ENCODE measurements at places on chromosomes 12 and 14.
A peak's percentile ranks its signal among the peaks of the same experiment; 100 is the strongest.

DNA sequence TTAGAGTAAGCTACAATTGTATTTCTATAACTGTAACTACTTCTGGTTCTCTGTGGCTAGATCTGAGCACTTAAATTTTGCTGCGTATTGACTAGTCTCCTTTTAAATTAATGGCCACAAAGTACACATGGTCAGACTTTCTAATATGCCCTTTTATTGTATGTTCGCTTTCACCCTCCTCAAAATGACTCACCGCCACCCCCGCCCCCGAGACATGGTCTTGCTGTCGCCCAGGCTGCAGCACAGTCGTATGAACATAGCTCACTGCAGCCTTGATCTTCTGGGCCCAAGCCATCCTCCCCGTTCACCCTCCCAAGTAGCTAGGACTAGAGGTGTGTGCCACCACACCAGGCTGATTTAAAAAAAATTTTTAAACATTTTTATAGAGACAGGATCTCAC is 11.8 kb downstream of the MTERF2 start:
- no peak for DNase-seq

DNA sequence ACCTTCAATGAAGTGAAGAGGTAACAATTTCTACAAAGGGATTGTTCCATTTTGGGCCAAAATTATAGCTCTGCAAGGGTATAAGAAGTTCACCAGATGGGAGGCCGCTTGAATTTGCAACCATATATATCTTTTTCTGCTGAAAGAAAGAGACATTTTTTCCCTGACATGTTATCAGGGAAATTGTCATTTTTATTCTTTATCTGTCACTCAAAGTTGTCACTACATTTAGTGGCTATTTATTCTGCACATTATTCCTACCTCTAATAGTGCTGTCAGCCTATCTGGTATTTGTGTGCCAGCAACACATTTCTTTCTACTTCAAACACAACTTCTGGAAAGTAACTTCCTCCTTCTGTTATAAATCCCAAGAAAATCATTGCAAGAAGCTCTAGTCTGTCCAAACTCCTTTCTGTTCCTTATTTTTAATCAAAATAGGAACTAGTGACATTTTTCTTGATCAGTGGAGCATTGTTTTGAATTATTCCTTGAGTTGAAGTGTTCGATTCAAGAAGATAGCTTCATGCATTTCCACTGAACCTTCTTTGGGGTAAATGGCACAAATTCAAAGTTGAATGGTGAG is 137.9 kb upstream of the ATP2B1 start:
- peak; percentile 89 for DNase-seq

DNA sequence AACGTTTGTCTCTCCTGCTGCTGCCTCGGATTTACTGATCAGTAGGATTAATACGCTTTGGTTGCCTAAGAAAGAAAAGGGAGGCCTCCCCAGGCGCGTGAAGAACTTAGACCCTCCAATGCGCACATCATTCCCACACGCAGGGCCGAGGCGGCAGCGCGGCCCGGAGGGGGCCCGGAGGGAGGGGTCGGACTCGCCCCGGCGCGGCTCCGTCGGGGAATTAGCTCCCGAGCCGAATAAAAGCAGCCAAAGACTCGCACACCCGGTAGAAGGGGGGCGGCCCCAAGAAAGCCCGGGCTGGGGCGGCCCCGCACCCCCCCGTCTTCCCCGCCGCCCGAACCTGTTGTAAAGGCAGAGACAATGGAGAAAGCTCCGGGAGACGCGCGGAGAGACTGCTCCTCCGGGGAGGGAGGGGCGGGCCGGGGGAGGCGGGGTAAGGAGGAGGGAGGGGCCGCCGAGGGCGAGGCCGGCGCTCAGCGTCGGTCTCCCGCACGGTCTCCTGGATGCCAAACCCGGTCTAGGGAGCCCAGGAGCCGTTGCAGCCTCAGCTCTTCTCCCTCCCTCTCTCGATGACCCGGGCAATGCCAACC is at the start of gene NELL2:
TSS of gene NELL2 (minus strand) at position 362 of the 590 bp plus-strand sequence. CDS start 446 bp downstream, outside the sequence.
- no peak for DNase-seq

DNA sequence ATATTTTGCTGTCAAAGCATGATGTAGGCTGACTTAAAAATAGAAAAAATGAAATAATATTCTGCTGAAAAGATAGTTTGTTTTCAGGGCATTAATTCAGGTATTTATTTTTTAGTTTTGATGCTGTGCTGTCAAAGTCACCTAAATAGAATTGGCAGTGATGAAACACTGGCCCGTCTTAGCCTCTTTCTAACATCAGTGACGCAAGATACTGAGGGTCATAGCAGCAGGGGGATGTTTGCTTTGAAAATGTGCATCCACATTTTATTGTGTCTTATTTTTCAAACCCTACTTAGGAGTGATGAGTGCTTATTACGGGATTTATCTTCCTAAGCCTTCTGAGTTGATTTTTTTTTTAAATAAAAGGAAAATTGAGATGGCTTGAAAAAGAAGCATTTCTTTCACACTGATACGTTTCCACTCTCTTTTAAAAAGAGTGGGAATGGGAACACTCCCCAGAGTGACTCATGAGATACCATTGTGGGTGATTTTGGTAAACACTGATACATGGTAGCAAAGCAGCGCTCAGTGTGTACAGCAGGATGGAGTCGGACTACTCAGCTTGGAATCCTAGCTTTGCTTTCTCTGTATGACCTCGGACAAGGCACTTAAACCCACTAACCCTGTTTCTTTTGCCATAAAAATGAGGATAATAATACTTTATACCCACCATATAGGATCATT is 290.8 kb downstream of the ERC1 start:
- DNase-seq: no peak

DNA sequence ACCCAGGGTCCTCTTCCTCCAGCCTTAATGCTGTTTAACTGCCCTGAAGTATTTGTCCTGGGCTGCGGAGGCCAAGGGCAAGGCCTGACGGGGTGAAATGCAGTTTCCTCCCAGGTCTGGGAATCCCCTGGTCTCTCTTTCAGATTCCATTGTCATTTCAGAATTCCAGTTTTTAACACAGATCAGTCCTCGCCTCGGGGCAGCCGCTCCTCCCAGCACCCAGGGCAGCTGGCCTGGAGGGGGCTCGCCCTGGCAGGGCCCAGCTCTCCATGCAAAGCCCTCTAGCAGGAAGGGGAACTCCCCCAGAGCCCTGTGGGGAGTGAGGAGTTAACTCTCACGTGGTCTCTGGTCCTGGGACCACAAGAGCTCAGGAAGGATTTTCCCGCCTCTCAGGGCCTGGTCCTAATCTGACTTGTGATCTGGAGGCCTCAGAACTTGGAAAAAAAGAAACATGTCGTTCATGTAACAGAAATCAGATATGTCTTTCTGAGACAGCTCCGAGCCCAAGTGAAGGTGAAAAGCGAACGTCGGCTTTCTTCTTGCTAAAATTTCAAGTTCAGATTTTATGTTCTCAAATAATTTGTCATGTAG is 265.6 kb upstream of the SFSWAP start:
- DNase-seq: no peak

GRCh38 chr14:73968885-73969284 is 18.8 kb downstream of the COQ6 start:
- no peak for DNase-seq

GRCh38 chr14:106315436-106315835 is 789.1 kb downstream of the TMEM121 start:
- no peak for DNase-seq

- DNase-seq: peak; percentile 8
Measured at GRCh38 chr14:24965934-24966578, 83.9 kb downstream of the STXBP6 start.

GRCh38 chr12:62578726-62579125 is 112.1 kb downstream of the MON2 start:
- no peak for DNase-seq

DNA sequence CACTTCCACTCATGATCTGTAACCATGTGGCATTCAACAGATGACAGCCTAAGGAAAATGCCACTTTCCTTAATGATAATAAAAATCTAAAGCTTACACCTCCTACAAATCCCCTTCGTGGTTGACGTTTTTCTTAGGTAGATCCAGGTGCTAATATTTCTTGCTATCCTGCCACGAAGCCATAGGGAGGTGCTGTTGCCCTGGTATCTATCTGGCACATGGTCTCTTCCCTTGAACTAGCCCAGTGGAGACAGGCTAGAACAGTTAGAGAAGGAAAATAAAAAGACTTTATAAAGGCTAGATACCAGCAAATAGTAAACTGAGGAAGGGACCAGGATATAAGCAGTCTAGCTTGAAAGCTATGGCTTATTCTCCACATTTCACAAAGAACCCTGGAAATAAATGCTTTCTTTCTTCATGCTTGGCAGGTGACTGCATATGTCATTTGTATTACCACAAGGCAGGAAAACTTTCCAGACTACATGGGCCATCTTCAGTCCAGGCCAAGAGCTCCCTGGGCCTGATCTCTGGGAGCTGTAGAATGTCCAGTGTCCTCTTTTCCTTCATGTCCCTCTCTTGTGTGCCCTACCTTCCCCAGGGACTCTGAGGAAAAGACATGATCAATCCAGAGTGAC is 15.3 kb downstream of the SPIC start:
- no peak for DNase-seq

GRCh38 chr12:54585243-54585642 is 3.2 kb downstream of the PPP1R1A start:
- no peak for DNase-seq

DNA sequence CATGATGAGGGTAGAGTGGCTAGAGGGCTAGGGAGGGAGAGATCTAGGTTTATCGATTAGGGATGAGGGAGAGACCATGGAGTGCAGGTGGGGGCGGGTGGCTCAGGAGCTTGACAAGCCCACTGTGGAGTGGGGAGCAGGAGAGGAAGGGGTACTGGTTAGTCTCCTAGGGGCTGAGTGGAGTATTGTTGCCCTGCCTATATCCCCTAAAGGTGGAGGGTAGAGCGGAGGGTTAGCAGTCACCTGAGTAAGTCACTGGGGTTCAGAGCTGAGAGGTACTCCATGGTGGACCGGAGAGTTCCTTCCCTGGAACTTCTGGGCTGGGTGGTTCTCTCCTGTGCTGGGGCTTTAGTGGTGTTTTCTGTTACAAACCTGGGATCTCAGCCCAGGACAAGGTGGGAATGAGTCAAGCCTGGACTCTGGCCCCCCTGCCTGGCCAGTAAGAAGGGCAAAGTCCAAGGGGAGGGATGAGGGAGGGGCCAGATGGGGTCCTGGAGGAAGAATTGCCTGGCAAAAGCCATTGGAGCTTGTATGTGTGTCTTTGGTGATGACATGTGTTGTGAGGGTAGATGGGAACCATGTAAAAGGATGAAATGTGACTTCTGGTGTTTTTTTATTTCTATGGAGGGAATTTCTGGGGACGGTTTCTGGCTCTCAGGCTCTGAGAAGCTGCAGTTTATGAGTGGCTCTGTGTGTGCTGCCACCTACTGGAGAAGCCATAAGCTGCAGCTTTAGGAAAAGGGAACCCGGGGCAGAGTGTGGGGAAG is at the start of gene CIDEB:
TSS of gene CIDEB (minus strand) at position 403 of the 767 bp plus-strand sequence. CDS start at position 284, 119 bp downstream.
- DNase-seq: peak; percentile 84

GRCh38 chr14:73047808-73048207 is 10.5 kb upstream of the RBM25 start:
- no peak for DNase-seq

- no peak for DNase-seq
Measured at GRCh38 chr14:68603533-68604360, 189.1 kb downstream of the ZFP36L1 start.

DNA sequence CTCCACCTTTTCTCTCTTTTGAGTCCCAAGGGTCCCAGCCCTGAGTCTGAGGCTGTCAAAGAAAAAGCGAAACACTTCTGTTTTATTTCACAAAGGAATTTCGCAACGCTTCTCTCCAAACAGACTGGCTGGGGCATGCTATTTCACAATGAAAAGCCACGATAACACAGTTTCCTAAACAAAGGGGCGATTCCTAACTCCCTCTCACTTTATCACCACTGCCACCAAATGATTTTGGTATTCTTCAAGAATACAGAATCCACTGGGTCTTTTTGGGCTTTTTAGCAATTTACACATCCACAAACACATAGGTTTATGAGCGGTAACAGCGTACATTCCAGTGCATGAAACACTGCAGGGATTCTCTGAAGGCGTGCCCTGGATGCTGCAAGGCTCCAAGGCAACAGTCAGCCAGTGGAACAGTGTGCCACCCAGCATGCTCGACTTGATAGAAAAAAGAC is 161.2 kb downstream of the DAD1 start:
- peak; percentile 93 for DNase-seq

DNA sequence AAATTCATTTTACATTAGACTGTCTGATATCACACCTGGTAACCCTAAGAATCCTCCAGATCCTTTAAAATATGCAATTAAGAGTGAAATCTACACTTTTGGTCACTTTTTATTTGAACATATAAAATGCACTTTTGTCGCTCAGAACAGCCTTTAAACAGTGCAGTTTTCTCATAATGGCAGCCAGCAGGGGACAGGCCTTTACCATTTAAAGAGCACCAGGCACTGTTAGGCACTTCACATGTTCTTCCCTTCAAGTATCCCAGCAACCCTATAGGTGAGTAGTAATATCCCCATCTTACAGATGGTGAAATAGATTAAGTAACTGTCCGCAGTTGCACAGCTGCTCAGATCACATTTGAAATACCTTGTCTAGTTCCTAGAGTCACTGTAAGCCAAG is 11.3 kb upstream of the SAMD4A start:
- DNase-seq: no peak

GRCh38 chr12:105357162-105357691 is 26.7 kb downstream of the C12orf75 start:
- DNase-seq: no peak

DNA sequence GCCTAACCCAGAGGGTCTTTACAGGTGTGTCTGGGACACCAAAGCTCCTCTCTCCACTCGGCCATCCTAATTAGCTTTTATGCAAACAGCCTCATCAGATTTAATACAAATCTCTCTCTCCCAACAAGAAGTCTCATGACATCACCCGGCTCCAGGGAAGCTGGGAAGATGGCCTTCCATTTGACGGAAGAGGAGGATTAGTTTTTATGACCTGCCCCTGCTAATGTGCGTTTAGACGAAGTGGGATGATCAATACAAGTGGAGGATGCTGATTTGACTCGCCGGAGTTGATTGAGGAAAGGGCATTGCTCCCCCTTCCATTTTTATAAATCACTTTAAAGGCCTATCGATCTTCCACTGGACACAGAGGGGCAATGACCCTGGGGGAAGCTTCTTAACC is 239.2 kb downstream of the BCL11B start:
- no peak for DNase-seq

GRCh38 chr12:3771853-3772252 is 18.9 kb upstream of the CRACR2A start:
- no peak for DNase-seq

- peak; percentile 91 for DNase-seq
Measured at GRCh38 chr12:52867642-52868041, 18.8 kb upstream of the KRT78 start.

- no peak for DNase-seq
Measured at GRCh38 chr12:114275086-114275485, 130.9 kb downstream of the TBX5 start.

- peak; percentile 20 for DNase-seq
Measured at GRCh38 chr12:3838076-3838475, 35.1 kb downstream of the PARP11 start.

Measured in inflammatory macrophage (primary cell).